ENCODE measurements at places on chromosomes 11 and 22.

DNA sequence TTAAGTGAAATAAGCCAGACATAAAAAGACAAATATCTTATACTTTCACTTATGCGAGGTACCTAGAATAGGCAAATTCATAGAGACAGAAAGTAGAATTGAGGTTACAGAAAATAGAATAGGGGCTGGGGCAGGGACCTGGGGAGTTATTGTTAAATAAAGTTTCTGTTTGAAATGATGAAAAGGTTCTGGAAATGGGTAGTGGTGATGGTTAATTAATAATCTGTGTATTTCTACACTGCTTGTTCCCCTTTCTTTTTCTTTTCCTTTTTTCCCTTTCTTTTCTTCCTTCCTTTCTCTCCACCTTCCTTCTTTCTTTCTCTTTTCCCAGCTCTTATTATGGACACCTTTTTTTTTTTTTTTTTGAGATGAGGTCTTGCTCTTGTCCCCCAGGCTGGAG, 2.8 kb downstream of the NAALADL1 start:
- DNase-seq = no peak

- peak; percentile 45 for DNase-seq
Observed at GRCh38 chr22:31945971-31946680, 1.8 kb downstream of the YWHAH start.

DNA sequence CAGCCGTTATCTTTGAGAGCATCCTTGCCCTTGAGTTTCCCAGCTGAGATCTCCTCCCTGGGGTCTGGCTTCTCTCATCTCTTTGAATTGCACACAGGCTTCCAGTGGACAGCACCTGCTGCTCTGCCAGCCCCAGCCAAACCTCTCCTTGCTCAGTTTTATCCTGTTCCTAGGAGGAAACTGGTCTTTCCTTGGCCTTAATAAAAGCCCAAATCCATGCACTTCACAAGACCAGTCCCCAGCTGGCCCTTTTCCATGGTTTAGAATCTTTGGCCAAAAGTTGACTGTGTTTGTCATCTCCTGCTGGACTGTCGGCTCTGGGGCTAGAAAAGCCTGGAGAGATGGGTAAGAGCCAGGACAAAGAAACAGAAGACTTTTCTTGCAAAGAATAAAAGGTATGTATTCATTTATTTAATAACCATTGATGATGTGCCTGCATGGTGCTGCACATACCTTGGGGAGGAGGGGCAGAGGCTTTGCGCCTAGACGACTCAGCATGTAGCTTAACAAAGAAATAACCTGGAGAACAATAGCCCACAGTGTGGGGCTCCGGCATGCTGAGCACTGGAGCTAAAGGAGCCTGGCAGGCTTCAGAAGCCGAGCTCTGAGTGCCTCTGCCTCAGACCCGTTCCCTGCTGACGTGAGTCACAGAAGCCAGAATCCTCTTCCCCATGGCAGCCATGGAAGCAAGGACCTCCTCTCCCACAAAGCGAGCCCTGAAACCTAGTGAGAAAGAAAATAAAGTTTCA, 319.3 kb upstream of the B3GAT1 start:
- DNase-seq = no peak

DNA sequence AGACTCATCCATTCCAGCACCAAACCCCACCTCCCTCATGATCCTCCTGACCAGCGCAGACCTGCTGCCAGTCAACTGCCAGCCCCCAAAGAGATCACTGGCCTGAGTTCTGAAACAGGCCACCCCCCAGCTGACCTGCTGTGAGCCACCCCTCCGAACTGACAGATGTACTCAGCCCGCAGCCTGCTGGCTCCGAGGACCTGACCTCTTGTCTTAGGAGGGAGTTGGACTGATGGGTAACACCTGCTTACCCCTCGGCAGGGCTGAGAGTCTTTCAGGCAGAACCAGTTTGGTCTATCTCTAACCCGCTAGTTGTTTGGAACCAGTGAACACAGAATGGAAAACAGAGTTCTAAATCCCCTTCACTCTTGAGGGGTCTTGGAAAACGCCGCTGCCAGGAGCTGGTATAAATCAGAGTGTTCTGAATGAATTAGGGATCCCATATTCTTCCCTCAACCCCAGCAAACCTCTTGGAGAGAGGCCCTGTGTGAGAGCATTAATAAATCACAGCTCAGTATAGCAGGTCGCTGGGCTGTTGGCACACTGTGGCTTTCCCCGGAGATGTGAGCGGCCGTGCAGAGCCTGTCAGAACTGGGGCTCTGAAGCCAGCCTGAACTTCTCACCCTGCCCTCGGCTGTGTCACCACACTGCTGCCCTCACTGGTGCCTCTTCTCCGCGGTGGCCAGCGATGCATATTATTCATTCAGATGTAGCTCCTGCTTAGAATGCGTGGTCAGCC, 165.1 kb upstream of the NCAM1 start:
- no peak for DNase-seq

DNA sequence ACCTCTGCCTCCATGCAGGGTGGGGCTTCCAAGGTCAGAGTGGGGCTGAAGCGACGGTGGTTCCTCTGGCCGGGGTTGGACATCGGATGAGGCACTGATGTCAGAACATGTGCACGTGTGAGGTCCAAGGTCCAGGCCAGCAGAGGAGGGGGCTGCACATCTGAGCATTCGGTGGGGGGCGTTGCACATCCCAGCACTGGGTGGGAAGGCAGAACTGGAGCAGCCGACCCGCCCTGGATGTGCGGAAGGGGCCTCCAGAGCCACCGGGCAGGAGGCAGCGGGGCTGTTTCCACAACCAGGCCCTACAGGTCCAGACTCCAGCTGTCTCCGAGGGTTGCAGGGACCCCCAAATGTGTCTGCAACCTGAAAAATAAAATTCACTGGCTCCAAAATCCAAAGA, 271.0 kb downstream of the CTTN start:
- no peak for DNase-seq

GRCh38 chr11:75762885-75763284, 5.7 kb upstream of the DGAT2 start:
- no peak for DNase-seq

DNA sequence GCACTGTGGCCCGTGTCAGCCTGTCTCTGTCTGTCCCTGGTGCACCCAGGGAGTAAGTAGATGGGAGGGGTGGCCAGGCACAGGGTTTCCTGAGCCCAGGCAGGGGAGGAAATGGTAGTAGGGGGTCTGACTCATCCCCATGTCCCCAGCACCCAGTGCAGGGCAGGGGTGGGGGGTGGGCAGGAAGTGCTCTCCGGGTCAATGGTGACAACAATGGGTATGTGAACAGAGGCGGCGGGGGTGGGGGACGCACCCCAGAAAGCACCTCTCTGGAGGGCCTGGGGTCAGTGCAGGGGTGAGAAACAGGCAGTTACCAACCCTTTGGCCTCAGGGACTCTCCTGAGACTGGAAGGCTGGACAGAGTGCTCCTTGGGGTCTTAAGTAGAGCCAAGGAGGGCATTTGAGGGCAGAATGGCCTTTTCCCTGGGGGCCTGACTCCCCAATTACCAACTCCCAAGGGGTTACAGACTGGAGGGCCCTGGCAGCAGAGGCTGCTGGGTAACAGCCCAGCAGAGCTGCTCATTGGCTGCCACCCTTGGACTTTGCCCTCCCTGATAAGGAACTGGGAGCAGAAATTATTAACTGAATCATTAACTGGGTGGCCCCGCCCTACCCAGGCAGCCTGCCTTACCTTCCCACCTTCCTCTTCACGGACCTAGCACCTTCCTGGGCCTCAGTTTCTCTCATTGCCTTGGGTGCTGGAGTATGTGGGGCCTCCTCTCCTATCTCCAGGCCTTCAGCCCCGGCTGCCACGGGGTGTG, 4.2 kb downstream of the MYRF start:
- peak; percentile 68 for DNase-seq

DNA sequence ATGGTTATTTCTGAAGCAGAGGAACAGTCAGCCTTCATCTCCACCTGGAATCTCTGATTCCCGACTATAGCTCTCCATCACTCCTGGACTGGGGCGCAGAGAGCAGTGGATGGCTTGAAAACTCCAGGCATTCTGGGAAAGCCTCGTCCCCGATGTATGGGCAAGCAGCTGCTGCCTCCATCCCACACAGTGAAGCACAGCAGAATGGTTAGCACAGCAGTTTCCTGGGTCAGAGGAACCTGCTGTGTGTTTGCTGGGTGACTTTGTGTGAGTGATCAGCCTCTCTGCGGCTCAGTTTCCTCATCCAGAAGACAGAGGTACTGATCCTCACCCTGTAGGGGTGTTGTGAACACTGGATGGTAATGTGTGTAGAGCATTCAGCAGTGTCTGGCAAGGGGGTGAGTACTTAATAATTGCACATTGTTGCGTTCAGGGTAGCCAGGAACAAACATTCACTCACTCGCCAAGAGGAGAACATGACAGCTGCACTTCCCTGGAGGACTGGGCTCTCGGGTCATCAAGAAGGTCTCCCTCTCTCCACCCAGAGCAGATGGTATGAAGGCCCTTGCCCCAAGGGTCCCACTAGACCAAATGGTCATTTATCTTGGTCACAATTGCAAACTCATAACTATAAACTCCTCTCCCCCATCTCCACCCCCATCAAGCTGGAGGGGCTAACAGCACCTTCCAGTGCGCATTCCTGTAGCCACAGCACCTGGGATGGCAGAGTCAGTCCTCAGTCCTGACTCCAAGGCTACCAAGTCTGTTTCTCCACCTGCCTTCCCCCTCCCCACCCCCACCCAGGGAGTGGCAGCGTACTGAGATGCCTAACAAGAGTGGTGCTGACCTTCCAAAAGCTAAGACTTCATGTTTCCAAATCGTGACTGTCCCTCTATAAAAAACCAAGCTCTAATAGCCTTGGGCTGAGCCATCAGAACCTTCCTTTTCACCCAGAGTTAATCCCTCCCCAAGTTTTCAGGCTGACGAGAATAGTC, 1.5 kb upstream of the CHST1 start:
- no peak for DNase-seq

DNA sequence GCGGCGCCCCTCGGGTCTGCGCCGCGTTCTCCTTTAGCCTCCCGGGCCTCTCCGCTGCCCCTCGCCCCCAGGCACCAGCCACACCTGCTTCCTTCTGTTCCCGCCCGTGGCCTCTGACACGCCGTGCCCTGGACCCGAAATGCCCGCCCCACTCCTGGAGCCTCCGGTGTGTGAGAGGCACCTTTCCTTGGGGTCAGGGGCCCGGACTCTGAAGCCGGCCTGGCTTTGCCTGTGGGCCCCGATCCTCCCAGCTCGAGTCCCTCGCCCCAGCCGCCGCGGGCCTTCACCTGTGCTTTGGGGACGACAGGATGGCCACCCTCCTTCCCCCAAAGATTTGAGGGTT, 661 bp upstream of the CDPF1 start:
- peak; percentile 61 for DNase-seq

DNA sequence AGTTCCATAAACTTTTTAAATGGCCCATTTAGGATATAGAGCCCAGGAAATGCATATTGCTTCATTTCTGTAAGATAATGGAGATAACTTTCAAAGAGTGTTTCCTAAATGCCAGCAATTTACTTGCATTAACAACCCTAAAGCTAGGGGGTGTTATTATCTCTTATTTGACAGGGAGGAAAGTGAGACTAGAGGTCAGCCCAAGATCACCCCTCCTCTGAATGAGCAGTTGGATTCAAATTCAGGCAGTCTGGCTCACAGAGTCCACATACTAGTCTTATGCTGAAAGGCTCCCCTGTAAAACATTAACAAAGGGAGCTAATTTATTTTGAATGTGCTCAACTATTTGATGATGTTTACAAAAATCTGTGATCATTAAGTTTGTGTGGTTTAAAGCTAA, 49.9 kb upstream of the TRIM77 start:
- DNase-seq = no peak

DNA sequence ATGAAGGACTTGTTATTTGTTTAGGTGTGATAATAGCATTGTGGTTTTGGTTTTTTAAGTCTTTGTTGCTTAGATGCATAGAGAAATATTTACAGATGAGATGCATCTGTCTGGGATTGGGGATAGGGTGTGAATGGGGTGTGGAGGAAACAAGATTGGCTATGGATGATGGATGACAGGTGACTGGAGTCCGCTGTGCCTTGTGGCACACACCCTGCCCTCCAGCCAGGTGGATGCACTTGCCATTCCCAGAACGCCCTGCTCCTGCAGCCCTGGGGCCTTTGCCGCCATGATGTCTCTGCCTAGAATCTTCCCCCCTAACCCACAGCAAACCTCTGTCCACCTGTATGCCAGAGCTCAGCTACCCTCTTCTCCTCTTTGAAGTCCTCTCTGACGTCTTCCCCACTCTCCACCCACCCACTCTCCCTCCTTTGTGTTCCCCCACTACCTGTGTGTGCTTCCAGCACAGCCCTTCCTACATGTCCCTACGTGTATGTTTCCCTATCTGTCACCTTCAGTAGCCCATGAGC, 54.7 kb downstream of the WNT11 start:
- no peak for DNase-seq

GRCh38 chr11:13220148-13220547, 57.4 kb upstream of the BMAL1 start:
- peak; percentile 67 for DNase-seq

DNA sequence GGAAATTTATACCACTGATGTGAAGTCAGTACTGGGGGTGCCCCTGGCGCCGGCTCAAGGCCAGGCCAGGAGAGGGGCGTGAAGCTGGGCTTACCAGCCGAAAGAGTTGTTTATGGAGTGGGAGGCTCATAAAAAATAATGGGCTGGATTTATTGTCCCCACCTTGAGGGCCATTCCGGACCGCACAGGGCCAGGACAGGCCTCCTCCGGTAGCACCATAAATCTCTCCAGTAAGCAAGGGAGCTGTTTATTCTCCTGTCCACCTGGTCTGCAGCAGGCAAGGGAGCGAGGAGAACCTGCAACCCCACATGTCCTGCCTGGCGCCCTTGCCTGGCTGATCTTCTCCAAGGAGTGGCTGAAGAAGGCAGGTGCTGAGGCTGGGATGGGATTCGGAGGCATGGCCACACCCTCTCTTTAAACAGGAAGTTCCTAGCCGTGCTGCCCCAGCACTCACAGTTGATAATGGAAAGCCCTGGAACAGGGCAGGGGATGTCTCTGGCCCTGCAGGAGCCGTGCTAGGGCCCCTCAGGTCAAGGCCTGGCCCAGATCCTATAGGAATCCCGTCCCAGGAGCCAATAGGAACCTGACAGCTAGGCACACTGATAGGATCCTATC, 65.1 kb downstream of the SCUBE1 start:
- DNase-seq = no peak

DNA sequence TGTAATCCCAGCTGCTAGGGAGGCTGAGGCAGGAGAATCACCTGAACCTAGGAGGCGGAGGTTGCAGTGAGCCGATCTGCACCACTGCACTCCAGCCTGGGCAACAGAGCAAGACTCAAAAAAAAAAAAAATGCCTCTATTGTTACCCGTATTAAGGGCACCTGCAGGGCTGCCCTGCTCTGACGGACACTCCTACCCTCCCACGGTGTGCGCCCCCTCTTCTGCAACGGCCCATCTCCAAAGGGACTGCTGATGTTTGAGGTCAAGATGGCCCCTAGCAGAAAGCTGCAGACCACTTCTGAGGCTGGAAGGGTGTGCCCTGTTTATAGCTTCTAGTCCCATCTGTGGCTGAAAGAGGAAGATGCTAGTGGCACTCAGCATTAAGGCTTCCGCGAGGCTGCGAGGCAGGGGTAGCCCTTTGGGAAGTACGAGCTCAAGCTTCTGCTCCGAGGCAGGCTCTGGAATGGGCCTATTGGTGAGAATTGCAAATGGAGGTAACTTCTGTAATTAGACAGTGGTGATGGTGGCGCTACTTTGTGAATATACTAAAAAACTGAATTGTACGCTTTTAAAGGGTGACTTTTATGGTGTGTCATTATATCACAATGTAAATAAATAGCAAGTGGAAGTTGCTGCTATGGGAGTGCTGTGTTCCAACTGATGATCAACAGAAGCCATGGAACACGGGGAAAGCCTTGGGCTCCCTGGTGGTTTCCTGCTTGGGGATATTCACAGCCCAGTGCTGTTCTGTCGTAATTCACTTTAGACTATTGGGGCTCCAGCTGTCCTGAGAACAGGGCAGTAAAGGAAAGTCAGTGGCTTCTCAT, 24.3 kb downstream of the ARFGAP2 start:
- DNase-seq = no peak

GRCh38 chr11:85791409-85791990, 19.4 kb downstream of the SYTL2 start:
- no peak for DNase-seq
